NCI-H446 (cell line): ENCODE measurements at places on chromosomes 11 and 22.

- DNase-seq: no peak
Measured at GRCh38 chr22:42470366-42471082, 38.3 kb upstream of the NFAM1 start.

DNA sequence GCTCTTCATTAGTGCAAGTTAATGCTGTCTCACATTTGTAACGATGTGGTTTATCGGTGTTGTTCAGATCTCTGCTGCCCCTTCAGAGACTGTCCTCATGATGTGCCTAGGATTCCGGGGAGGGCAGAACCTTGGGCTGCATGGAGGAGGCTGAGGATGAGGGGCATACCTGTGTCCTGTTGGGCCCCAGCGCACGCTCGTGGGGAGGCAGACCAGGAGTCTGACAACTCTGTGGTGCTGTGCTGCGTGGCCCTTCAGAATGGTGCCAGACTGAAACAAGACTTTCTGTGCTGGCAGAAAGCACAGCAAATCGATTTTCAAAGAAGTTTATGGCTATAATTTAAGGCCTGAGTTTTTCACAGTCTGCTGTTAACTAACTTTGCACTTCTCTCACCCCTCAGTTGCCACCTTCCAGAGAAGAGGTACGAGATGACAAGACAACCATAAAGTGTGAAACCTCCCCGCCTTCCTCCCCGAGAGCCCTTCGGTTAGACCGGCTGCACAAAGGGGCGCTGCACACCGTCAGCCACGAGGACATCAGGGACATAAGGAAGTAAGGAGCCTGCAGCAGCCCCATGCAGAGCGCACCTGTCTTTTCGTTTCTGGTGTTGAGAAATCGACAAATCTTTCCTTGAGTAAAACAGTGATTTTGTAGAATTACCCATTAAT lies 44.3 kb upstream of the CTTN start:
- no peak for DNase-seq

DNA sequence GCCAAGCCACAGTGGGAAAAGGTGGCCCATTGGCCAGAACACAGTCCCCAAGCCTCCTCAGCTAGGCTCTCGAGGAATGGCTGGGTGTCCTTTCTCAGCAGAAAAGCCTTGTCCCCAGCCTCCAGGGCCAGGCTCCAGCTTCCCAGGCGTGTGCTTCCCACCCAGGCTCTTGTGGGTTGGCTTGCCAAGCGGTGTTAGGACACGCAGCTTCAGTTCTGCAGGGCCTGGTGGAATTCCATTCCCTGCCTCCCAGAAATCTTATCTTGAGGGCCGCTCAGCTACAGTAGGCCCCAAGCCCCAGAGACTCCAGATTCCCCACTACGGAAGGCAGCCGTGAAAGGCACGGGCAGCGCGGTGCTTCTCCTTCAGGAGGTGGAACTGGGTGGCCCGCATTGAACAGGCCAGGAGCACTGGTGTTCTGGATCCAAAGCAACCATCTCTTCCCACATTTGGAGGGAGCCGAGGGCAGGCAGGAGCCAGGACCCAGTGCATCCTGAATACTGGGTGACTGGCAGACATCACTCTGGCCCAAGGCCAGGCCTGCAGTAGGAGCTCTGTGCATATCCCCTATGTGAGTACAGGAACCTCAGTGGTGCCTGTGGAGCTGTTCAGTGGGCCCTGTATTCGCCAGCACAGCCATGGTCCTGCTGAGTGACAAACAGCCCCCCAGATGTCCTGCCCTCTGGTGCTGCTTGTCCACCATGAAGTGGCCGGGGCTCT lies 16.7 kb upstream of the KCNQ1OT1 start:
- no peak for DNase-seq

DNA sequence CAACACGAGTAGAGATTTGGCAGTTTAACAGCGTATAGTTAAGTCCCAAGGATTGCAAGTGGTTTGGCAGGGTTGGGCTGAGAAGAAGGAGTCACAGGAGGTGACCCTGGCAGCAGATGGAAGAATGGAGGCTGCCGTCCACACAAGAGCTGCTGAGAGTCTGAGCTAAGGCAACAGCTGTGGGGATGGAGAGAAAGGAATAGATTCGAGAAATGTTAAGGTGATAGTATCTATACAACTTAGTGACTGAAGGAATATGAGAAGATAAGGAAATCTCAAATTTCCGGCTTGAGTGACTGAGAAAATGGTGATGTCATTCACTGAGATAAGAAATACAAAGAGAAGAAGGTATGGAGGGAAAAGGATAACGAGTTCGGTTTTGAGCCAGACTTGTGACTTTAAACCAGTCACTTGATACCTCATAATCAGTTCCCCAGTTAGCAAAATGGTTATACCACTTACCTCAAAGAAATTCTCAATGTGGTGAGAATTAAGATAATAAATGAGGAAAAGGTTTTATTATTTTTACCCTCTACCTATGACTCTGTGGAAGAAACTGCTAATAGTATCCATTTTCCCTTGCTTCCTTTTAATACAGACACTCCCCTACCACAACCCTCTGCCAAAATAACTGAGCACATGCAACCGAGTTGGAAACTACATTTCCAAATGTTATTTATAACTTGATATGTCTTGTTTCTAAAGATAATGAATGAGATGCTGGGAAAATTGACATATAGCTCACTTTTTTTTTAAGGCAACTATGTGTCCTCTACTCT lies 30.7 kb downstream of the FAM168A start:
- DNase-seq: peak; percentile 15

DNA sequence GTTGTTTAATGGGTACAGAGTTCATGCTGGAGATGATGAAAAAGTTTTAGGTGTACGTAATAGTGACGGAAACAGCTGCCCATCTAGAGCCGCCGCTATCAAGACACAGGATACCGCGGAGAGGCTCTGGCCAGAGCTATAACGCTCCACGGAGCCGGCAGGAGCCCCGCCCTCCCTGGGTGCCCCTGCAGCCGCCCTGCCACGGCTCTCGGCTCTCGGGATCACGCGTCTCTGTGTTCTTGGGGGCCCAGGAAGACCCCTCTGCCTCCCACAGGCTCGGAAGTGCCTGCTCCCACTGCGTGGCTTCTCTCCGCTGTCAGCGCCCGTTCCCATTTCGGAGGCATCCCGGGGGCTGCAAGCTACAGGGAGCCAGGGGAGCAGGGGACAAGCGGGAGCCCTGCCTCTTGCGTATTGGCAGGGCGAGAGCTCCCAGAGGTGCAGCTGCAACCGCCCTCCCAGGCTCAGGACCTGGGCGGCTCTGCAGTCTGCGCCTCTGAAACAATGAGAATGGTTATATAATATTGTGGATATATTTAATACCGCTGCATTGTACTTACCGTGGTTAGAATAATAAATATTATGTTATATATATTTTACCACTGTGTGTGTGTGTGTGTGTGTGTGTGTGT lies 13.7 kb downstream of the GLYATL2 start:
- DNase-seq: no peak

- DNase-seq: no peak
Measured at GRCh38 chr11:7004482-7004881, 15.7 kb downstream of the ZNF214 start.

DNA sequence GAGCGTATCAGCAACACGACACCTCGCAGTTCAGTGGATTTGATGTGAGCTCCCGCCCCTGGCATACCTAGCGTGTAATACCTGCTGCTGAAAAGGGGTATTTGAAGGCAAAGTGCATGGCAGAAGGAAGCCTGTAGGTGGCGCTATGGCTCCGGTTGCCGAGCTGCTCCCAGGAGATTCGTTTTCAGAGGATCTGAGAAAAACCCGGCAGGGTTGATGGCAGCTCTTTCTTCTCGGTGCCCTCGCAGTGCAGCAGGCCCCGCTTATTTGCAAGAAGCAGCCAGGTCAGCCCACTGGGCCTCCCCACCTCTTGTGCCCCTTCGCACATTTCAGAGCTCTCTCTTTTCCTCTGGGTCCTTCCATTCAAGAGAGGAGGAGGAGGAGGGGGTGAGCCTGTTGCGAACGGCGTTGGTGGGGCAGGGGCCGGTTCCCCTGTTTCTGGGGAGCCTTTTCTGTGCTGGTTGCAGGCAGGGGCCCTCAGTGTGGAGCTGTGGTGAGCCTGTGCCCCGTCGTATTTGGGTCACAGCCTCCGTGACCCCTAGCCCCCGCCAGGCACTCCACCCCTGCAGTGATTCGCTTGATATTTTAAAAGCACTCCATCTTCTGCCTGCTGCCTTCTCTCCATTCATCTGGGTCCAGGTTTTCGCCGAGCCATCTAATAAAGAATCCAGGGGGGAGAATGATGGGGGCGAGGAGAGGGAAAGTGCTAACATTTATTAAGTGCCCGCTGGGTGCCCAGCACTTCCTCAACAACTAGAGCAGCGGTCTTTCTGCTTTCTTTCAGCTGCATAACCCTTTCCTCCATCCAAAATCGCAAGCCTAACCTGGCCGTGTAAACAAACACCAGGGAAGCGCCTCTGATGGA lies 85.3 kb upstream of the SYT13 start:
- DNase-seq: peak; percentile 26

DNA sequence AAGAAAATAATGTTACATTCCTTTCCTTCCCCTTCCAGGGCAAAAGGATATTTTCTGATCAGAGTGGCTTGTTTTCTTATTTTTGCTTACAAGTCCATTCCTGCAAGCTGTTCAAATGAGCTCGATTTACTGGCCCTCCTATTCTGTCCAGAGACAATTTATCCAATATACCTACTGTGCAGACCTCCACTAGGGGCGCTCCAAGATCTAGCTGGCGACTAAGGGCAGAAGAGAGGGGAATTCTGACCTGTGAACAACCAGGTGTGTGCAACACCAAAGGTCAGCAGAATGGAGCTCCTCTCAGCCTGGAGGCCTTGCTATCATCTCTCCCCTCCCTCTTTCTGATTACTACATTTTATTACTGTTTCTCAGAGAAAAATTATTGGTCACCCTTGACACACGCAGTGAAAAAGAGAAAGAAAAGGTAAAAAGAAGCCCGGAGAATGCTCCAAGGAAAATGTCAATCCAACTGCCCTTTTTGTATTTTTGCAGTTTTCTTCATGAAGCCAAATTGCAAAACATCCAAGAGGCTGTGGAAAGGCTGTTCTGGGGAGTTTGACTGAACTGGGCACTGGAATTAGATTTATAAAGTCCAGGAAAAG lies 3.2 kb downstream of the SEZ6L start:
- peak; percentile 61 for DNase-seq

DNA sequence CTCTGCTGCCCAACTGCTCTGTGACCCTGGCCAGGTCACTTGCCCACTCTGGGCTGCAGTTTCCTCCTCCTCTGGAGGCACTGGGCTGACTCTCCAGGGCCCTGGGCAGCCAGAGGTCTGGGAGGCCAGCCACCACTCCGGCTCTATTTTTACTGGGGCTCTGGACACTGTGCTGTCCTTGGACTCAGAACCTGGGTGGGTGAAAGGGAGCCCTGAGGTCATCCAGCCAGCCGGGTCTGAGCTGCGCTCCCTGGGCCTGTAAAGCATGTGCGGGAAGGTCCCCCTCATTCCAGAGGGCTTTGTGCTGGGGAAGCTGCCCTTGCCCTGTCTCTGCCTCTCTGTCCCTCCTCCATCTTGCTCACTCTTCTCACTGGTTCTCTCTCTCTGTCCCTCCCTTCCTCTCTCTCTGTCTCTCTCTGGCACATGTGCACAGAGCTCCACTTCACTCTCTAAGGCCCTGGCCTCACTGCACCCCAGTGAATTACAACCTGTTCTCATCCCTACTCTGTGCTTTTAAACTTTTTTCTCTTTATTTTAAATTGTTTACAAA lies 24.6 kb downstream of the MB start:
- no peak for DNase-seq

GRCh38 chr22:40210818-40211217 lies 33.1 kb downstream of the TNRC6B start:
- no peak for DNase-seq

DNA sequence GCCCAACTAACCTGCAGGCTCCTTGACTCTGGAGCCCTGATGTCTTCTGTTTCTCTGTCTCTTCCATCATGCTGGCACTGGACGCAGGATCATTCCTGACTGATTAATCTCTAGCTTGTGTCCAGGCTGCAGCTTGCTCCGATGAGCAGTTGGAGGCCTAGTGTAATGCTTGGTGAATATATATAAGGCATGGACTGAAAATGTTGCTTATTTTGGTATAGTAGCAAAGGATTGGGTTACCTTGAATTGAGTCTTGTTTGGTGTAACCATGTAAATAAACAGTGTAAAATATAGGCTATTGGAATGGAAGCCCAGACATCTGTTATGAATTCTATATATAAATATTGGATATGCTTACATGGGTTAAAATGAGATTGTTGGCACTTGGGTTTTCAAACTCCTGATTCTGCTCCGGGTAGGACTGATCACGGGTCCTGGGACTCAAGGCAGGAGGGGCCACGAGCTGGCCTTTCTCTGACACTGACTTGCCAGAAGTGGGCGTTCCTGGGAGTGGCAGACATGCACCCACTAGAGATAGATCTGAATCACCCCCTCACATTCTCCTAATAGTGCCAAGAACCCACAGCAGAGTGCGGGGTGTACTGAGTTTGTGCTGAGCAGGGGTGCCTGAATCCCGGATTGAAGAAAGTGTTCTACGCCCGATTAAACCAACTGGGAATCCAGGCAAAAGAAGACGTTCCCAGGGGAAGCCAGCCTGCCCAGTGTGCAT lies 25.8 kb downstream of the LRP5 start:
- peak; percentile 34 for DNase-seq

GRCh38 chr11:94130298-94131046 lies 1.8 kb downstream of the PANX1 start:
- DNase-seq: no peak

DNA sequence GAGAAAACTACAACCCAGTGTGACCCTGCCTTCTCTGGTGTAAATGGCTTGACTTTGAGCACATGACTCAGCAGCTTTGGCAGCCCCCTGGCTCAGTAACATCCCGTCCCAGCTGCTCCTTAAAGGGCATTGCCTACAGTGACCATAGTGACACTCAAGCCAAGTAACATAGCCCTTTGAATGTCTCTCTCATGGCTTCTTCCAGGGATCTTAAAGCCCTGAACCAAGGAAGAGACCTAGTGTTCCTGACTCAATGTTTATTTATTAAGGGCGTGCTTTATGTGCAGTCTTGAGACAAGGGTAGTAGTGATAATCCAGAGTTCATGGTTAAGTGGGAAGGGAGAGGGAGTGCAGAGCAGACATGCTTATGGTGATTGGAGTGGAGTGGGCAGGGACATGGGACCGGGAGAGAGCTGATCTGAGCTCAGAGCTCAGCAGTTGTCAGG lies 125.7 kb downstream of the PARVA start:
- no peak for DNase-seq

DNA sequence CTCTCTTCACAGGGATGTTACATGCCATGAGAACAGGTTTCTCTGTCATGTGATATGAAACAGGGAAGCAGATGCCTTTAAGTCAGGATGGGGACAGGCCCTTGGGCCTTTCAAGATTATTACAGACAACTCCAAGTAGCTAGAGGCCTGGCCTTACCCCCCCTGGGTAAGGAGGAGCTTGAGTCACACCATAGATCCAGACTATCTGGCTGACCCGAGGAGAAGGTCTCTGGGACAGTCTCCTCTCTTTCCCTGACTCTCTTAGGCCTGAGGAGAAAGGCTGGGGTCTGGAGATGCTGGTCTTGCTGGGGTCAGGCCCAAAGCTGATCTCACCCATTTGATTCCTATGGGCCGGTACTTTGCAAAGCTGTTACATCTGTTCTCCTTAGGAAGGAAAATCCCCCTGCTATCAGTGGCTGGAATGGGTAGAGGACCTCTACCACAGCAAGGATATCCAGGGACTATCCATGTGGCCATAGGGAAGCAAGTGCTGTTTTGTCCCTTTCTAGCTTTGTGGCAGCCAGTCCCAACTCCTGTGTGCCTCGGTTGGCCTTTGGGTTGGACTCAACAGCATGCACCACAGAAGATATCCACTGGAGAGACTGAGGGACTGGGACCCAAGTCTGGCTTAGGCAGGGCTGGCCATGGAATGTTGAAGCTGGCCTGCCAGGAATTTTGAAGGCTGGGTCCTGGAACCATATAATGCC lies 25.2 kb downstream of the RELT start:
- DNase-seq: no peak

- DNase-seq: peak; percentile 57
Measured at GRCh38 chr11:10304495-10305261, at the start of gene ADM. TSS of gene ADM (plus strand) at chr11:10305073. CDS start at chr11:10305701, 628 bp downstream.

GRCh38 chr11:37264783-37265182 lies 666.7 kb upstream of the RAG2 start:
- DNase-seq: no peak
